Activated naive CD4-positive, alpha-beta T cell treated with Interleukin-2 at 50 U/mL for 16 hours (primary cell): ENCODE measurements at places on chromosomes 7 and 10.

GRCh38 chr7:2688409-2689342 is 674 bp downstream of the AMZ1 start:
- no peak for DNase-seq

DNA sequence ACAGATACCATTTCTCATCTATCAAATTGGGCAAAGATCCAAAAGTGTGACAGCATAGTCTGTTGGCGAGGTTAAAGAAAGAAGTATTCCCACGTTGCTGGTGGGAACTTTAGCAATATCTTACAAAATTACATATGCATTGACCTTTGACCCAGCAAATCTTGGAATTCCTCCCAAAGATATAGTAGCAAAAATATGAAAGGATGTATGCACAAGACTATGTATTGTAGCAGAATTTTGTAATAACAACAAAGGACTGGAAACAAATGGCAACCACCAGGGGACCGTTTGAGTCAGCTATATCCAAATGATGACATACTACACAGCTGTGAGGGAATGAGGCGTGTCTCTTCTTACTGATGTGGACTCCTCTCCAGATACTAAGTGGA is 50.2 kb downstream of the KCNH2 start:
- no peak for DNase-seq

DNA sequence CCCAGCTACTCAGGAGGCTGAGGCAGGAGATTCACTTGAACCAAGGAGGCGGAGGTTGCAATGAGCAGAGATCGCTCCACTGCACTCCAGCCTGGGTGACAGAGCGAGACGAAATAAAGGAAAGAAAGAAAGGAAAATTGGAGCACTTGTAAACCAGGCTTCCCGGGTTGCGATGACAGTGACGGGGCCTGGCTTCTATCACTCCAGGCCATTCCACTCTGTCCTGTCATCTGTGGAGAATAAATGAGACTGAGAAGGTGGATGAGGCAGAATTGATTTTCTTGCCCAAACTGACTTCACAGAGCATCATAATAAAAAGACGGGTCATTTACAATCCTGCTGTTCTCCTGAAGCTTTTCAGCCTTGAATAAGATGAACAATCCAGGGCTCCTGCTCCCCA is 12.1 kb upstream of the KPNA7 start:
- DNase-seq = no peak

DNA sequence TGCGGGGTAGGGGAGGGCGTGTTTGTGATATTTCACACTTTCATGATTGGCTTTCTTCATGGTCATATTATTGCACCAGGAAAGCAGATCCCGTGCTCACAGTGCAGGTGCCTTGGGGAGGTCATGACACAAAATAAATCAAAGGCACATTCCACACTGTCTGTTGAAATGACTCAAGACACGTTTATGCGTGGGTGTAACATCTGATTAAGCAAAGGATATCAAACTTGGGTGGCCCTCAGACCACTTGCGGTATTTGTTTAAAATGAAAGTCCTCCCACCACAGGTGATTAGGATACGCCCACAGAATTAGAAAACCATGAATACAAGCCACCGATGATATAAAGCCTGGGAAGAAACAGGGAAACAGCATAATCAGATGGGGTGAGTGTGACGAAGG is 51.1 kb downstream of the SVIL start:
- DNase-seq = no peak

DNA sequence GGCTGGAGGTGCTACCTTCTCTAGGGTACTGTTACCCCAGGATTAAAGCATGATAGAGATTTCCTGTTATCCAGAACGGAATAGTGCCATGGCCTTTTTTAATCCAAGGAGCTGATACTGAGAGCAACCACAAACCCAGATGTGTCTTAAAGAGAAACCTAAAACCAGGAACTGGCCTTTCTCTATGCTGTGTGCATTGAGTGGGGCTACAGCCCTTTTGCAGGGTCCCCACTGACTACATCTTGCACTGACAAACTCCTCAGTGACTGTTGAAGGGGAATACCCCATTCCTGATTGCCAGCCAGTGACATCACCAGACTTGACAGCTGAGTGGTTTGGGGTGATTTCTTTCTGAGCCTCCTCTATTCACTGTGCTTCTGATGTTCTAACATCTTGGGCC is 81.9 kb upstream of the CAPZA2 start:
- DNase-seq = no peak

- no peak for DNase-seq
These were observed 214.9 kb downstream of the LRMDA start for GRCh38 chr10:75646218-75646915.

- no peak for DNase-seq
These were observed 5.1 kb downstream of the SCART1 start for GRCh38 chr10:133458710-133459453.
